ENCODE measurements at places on chromosomes 3 and 15.

- no peak for DNase-seq
Observed at GRCh38 chr3:43855674-43856299, 165.0 kb downstream of the ABHD5 start.

GRCh38 chr3:66487465-66487864, 13.4 kb downstream of the LRIG1 start:
- no peak for DNase-seq

- DNase-seq, result no peak
Observed at GRCh38 chr15:90471769-90472168, 58.0 kb upstream of the CRTC3 start.

- no peak for DNase-seq
Observed at GRCh38 chr3:98008855-98009254, 26.3 kb downstream of the GABRR3 start.

DNA sequence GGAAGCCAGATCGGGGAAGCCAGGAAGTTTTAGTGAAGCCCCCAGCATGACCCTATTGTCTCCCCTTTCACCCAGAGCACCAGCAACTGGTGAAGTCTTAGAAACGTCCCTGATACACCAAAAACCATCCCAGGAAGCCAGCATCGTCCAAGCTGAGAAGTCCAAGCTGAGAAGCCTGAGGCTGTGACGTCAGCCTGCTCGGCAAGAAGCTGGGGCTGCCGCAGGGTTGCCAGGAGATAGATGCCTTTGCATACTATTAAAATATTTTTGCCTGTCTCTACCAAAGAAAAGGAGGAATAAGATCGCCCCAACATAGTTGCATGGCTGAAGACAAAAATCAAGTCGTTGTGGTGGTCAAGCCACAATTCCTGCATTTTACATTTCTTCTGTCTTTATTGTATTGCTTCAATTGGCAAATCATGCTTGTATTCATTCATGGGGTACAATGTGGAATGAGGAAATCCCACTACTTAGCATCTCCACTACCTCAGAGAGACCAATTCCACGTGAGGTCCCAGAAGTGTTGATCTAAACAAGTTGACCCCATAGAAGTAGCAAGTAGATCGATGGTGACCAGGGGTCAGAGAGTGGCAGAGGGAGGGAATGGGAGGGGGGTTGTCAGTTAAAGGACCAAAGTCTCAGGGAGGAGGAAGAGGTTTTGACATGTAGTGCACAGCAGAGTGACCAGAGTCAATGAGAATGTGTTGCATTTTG, 19.6 kb upstream of the EMC3 start:
- no peak for DNase-seq

DNA sequence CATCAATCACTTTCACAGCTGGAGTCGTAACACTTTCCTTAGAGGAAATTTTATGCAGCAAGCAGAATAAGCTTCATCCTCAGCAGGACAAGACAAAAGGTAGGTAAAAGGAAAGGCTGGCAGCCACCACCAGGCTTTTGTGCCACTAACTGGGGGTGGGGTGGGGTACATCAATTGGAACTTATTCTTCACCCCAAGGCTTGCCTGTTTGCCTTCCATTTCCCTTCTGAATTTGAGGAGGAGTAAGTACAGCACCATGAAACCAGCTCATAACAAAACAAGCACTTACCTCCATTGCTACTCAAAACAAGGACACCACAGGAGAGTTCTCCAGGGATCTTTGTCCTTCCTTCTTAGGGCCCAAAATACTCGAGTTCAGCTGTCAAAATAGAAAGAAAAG, 296.8 kb downstream of the ARRDC4 start:
- no peak for DNase-seq

DNA sequence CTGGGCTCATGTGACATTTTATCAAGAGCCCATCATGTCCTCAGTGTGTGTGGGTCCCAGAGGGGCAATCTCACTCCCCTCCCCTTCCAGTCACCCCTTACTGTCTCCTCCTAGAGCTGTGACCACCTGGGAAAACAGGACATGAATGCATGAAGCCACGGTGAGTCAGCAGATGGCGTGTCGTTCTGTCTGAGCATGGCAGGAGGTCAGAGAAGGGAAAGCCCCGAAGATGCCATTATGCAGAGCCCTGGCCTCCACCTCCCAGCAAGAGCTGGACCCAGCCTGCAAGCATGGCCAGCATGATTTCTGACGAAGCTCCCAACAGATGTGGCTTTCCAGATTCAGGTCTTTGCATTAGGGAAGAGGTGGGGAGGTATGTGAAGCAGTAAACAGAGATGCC, 118.5 kb downstream of the TLE3 start:
- no peak for DNase-seq

GRCh38 chr3:129575997-129576384, 30.5 kb downstream of the PLXND1 start:
- DNase-seq, result no peak

DNA sequence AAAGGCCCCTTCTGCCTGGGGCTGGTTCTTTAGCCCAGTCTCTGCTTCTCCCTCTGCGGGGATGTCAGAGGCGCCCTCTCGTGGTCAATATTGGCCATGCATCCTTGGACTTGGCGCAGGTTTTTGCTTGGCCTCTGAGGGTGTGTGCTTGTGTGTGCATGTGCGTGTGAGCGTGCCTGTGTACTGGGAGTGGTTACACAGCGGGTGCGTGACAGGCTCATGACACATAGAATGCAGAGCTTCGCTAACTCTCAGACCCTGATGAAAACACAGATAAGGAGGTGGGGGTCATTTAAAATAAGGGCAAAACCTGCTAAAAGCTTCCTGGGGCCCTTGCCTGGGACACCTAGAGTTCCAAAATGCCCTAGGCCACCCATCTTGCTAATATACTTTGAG, 160.9 kb downstream of the SMAD6 start:
- peak; percentile 77 for DNase-seq

DNA sequence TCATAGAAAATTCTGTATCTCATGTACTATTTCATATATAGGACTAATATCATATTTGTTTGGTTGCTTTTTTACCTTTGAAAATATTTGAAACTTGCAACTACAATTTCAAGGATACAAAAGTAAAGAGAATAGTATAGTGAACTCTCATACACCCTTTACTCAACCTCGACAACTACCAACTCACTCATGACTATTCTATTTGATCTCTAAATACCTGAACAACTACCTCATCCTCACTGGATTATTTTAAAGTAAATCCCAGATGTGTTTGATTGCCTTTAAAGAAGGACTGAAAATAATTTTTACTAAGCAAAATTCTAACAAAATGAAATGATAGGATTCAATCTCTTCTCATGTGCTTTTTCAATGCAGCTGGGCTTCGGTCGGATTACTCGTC, 12.1 kb downstream of the TMPRSS7 start:
- DNase-seq, result no peak

DNA sequence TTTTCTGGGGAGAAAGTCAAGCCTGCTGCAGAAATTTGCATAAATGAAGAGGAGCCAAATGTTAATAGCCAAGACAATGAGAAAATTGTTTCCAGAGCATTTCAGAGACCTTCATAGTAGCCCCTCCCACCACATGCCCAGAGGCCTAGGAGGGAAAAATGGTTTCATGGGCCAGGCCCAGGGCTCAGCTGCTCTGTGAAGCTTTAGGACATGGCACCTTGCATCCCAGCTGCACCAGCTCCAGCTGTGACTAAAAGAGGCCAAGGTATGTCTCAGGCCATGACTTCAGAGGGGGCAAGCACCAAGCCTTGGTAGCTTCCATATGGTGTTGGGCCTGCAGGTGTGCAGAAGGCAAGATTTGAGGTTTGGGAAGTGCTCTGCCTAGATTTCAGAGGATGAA, 258.8 kb upstream of the SATB1 start:
- DNase-seq, result no peak

DNA sequence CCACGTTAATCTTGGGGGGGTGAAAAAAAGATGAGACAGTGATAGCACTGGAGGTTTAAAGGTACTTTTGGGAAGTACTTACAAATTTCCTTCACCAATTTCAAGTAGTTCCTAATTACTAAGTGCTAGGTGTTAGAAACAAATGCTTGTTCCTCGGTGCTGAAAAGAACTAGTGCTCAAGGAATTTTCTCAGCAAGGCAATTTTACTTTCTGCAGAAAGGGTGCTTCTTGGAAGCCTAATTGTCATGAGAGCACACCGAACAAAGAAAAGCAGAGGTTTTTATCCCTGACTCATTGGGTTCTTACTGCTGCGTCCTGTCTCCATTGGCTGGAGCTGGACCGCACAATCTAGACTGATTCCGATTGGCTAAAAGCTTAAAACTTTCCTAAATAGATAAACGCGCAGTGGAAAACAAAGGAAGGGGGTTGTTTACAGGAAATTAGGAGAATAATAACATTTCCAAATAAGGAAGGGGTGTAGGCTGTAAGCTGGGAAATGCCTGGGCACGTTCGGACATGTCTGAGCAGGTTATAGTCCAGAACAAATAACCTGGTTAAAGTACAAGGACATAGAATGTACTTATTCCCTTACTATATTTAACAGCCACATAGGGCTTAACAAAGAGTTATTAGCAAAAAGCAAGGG, 49.6 kb downstream of the CHD2 start:
- DNase-seq, result peak; percentile 31

DNA sequence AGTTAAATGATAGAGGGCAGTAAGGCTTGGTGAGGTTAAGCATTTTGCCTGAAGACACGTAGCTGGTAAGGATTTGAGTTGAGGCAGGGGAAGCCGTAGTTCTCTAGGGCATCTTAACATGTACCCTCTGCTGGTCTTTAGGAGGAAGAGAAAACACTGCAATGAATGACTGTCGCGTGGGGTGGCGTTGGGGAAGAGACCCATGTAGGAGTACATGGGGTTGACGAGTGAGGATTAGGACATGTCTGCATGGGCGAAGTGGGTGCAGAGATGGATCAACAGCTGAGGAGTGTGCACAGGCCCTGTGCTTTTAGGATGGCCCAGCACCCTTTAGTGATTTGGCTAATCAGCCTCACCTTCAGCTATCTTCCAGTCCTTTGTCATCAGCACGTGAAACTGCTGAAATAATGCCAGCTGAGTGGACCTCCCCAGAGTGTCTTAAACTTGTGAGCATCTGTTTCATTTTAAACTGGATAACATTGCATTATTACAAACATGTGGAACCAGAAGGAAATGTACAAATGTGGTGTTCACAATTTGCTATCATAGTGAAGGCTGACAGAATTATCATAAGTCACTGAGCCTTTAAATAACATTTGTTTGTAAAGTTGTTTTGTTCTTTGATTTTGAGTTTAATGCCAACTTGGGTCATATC, 15.3 kb downstream of the P2RY14 start:
- DNase-seq, result no peak

DNA sequence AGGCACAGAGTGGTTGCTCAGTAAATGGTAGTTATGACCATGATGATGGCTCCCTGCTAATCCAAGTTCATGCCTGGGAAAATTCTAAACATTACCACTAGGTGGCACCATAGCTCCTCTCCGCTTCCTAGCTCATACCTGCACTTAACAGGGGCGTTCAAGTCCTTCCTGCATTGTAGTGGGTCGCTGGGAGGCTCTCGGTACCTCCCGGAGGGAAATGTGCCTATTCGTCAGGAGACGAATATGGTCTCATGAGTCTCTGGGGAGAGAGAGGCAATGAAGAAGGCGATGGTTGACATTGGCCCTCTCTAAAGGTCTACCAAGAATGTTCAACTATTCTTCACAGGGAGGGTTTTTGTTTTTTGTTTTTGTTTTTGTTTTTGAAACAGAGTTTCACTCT, 10.9 kb downstream of the MESP1 start:
- peak; percentile 36 for DNase-seq

- DNase-seq, result no peak
Observed at GRCh38 chr3:51715231-51715976, 8.5 kb downstream of the GRM2 start.

- no peak for DNase-seq
Observed at GRCh38 chr3:140699516-140700231, 21.8 kb downstream of the TRIM42 start.

GRCh38 chr3:187717572-187717971, 15.2 kb upstream of the RTP2 start:
- DNase-seq, result no peak
